ENCODE measurements at places on chromosomes 6 and 20. TPM values are rescaled to one million over a fixed set of nuclear protein-coding genes. Genes with fewer than 3 reads are reported as not detected.

Gene FAM83C
- total RNA-seq = not detected

Gene COL19A1
- 39.9 TPM for total RNA-seq

GRCh38 chr6:31321820-31322219, 35.2 kb downstream of the HLA-B start:
- DNase-seq = no peak

DNA sequence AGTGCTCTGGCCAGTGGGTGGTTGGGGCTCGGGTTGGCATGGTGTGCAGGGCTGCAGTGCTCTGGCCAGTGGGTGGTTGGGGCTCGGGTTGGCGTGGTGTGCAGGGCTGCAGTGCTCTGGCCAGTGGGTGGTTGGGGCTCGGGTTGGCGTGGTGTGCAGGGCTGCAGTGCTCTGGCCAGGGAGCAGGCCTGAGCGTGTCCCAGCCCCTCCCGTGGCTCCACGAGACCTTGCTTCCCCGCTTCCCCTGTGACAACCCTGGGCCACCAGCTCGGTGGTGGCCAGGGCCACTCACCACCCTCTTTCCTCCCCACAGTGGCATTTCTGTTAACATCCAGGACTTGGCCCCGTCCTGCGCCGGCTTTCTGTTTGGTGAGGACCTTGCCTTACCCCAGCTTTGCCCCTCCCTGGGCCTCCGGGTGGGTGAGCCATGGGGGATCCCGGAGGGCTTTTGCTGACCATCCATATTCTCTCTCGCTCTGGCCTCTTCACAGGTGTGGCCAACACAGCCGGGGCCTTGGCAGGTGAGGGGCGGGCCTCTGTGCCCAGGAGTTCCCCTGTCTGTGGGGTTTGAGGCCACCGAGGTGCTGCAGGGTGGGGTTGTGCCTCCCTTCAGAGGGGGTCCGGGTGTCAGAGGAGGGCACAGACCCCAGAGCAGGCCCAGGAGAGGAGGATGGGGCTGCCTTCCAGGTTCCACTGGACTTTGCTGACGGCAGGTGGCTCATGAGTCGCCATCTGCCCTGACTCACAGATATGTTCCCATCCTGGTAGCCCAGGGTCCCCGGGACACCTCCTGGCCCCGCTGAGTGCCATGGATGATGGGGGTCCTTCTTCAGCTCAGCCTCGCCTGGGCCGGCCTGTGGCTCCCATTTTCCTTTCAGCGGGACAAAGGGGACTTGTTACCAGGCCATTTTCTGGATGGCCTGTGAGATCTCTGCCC, 14.0 kb downstream of the SLC17A9 start:
- no peak for DNase-seq

DNA sequence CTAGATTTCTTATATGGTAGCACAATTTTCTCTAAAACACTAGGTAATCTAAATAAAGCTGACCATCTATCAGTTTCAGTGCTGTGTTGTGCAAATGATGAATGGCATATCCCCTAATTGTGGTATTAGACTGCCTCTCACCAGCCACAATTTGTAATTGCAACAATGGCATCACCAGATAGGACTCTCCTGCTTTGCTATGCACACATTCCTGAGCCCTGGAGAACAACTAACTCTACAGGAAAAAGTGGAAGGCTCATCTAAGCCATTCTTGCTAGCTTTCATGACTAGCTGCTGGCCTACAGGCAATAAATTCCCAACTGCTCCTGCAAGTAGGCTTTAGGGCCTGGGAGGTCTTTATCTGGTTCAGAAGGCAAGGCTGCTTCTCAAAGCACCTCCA, 974.1 kb downstream of the EYS start:
- DNase-seq = peak; percentile 57

DNA sequence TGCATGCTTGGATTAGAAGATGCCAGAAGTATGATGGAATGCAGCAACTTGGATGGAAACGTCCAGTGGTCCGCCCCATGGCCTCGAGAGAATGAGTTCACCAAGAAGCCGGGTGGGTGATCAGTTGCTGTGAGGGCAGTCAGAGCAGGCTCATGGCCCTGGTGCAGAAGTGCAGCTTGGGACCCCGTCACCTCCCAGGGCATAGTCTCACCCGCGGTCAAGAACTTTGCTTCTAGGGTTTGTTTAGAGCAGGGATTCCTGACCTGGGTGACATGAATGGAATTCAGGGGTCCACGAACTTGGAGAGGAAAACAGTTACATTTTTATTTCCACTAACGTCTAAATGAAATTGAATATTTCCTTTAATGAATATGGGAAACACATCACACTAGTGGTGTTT, 216.5 kb upstream of the SNX9 start:
- no peak for DNase-seq

DNA sequence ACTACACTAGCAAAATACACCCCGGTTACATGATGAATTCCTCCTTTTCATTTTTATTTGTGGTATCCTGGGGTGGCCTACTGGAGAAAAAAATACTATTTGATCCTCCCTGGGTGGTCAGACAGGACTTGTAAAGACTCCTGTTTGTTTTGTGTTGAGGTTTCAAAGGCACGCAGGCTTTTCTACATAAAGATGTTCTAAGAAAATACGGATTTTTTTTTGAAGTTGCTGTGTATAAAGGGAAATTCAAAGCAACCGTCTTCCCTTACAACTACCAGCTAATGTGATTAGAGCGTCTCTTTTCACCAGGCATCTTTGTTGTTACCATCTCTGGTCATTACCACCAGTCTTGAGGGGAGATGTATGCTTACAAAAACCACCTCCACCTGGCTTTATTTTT, 187.1 kb downstream of the SOX4 start:
- DNase-seq = no peak

GRCh38 chr20:41118632-41119031, 18.7 kb upstream of the PLCG1 start:
- no peak for DNase-seq

GRCh38 chr6:144896289-144896688, 611.2 kb downstream of the UTRN start:
- DNase-seq = no peak

DNA sequence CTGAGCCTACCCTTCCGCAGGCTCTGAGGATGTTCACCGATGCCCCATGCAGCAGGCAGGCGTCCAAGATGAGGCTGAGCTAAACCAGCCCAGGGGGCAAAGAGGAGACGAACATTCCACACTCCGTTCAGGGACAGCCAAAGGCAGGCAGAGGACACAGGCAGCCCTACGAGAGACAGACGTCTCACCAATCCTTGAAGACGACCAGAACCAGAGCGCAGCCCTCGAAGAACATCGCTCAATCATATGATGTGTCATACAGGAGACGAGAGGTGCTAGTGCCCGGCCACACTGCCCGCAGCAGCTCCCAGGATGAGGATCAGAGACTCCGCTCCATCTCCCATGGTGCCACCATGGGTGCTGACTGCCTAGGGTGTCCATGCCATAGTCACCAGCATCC, 35.6 kb upstream of the TMEM181 start:
- no peak for DNase-seq

DNA sequence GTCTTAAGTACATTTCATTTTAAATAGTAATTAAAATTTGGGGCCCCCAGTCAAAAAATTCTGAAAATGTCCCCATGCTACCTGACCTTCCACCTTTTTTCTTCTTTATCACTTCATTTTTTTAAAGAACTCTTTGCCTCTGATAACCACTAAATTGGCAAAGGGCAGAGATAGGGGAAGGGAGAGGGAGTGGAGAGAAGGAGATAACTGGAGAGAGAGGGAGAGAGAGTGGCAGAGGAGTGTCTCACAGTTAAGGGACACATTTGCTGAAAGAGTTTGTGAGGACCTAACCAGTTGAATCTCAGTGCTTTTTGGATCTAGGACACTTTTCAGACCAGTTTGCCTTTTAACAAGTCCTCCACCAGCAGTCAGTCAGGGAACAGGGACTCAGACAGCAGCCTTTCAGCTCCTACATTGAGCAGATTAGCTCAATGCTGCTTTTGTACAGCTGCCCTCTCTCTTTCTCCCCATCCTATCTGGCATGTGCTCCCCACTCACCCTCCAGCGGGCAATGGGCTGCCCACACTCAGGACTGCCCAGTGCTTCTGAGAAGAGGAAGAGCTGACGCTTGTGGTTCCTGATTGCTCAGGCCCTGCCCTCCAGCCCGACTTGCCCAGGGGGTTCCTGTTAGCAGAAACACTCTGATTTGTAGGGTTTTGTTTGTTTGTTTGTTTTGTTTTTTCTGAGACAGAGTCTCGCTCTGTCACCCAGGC, 14.4 kb downstream of the ARMC2 start:
- no peak for DNase-seq

DNA sequence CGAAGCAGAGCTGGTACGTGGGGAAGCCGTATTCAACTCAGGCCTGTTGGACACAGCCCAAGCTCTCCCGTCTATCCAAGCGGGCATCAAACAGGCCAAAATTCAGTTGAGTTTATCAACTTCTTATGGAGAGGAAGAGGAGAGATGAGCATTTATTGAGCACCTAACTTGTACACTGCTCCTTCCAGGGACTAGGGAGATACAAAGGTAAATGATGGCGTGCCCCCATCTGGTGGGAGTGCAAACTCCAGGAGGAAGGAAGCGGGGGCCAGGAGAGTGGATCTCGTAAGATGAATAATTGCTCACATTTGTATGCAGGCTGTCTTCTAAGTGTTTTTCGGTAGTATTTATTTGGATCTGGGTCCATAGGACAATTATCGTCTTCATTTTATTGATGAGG, 146.6 kb downstream of the SOBP start:
- DNase-seq = peak; percentile 8

DNA sequence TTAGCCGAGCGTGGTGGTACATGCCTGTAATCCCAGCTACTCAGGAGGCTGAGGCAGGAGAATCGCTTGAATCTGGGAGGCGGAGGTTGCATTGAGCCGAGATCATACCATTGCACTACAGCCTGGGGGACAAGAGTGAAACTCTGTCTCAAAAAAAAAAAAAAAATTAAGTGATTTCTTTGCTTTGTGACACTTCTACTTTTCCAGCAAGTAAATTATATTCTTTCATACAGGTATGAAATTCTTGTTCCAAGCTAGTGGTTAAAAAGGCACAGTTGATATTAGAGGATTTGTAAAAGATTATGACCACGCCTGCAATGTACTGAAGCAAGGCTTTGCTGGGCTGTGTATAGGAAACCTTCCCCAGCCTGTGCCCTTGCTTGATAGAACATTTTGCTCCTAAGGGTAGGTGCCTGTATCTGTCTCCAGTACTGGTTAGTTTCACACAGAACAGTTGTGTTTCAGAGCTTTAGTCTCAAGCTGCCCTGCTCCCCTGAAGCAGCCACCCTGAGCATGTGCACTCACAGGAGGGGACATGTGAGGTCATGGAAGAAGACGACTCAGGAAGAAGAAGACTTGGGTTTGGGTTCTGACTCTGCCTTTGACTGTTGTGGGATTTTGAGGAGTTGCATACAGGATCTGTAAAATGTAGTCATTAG, 10.2 kb downstream of the PTPN1 start:
- no peak for DNase-seq
